Epithelial cell of esophagus (primary cell): ENCODE measurements at places on chromosomes 2 and 18.

GRCh38 chr2:173607606-173608311 is 253.1 kb downstream of the CDCA7 start:
- no peak for DNase-seq

DNA sequence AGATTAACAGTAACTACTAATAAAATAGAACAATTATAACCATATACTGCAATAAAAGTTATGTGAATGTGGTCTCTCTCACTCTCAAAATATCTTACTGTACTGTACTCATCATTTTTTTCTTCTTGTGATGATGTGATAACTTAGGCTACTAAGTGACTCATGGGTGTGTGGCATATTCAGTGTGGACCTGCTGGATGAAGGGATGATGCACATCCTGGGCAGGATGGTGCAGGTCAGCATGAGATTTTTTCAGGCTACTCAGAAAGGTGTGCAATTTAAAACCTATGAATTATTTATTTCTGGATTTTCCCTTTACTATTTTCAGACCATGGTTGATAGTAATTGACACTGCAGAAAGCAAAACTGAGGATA is 90.7 kb downstream of the NCKAP5 start:
- DNase-seq, result peak; percentile 96

DNA sequence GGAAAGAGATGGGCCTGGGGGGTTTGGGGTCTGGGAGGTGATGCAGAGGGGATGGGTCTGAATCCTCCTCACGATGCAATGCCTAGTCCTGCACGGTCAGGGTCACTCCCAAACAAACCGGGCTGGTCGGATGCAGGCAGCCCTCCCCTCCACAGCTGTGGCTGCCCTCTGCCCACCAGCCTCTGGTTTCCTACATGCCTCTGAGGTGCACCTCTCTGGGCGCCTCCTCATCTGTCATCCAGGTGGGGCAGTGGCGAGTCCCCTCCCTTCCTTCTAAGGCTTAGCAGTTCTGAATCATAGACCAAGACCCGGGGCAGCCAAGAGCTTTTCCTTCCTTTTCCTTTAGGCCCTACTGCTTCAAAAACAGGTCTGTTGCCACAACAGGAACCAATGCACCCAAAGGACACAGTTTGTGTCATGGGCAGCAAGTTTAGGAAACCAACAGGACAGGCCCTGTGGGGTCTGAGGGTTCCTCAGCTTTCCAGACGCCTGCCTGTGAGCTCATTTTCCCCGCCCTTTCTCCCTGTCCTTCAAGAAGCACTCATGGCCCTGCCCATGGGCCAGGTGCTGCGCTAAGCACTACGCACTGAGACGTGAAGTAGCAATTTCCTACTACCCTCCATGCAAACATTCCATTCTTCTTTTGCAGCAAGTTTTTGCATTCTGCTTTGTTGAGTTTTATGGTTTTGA is 6.5 kb upstream of the MAL start:
- peak; percentile 27 for DNase-seq

DNA sequence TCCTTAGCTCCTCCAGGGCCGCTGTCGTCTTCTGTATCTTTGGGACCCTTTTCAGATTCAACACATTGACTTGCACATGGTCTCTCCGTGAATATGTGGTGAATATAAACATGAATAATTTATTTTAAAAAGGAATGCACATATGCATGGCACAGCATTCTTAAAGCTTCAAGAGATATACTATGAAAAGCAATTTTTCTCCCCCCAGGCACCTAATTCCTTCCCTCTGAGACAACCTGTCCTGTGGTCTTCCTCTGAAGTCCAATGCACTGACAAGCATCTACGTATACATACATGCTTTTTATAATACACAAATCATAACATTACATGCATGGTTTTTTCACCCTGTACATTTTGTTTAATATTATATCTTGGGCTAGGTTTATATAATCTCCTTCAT is 285.1 kb downstream of the MYT1L start:
- DNase-seq, result no peak

DNA sequence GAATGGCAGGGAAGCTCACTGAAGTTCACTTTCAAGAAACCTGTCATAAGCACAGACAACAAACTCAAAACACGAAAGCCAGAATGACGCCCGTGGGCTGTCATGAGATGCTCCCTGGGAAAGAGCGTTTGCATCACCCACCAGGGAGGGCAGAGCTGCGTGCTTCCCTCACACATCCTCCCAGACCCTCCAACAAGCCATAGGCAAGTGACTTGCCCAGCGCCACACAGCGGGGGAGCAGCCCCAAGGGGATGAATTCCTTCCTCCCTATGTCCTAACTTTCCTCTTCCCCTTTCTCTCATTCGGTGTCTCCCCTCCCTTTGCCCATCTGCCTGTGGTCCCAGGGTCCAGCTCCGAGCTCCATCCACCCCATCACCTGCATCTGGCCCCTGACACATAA is 10.7 kb downstream of the BIN1 start:
- DNase-seq, result no peak

DNA sequence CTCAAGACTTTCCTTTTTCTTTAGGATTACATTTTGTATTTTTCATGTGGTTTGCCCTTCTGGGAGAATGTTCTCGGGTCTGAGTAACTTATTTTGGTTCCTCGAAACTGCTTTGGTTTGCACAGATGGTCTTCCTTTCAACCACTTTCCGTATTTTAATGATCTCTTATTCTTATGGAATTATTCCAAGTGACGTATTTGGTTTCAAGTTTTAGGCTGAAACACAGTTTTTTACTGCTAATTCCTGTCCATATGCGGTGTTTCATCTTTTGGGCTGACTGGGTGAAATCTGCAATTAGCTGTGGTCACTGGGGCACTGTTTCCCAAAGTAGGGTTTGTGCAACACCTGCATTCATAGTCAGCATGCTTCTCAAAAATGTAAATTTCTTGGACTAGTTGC is 122.7 kb downstream of the CAPN13 start:
- DNase-seq, result no peak

GRCh38 chr2:25386971-25387875 is 45.5 kb upstream of the DNMT3A start:
- peak; percentile 65 for DNase-seq

DNA sequence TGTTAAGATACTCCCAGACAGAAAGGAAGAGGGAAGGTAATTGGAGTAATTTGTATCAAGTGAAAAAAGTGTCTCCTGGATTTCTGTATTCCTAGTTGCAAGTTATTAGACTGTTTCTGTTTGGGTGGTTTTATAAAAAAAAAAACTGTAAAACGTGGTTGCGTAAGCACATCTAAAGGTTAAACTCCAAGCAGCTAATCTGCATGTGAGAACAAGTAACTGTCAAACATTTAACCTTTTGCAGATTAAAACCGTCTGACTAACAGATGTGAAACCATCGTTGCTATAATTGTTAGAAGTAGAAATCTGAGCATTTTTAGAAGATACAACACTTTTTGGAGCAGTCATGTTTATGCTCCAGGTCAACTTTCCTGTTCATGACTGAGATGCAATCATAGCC is 72.3 kb downstream of the AFF3 start:
- DNase-seq, result peak; percentile 6

- peak; percentile 36 for DNase-seq
Measured at GRCh38 chr2:179751163-179751809, 110.1 kb downstream of the ZNF385B start.

DNA sequence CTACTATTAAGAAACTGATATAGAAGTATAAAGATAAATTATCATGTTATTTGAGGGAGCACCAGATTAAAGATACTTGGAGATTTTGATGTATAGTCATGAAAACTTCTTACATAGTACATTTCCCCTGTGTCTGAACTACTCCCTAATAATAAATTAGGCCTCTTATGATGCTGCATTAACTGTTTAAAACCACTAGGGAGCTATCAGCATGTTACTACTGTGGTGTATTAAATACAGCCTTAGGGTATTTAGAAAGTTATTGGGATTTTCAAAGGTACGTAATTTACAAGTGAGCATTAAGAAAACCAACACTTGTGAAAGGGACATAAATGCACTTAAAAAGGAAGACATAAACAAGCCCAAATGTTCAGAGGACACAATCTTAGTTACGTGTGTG is 714.0 kb downstream of the EPHA4 start:
- DNase-seq, result no peak

GRCh38 chr2:27735263-27735904 is 36.1 kb upstream of the MRPL33 start:
- DNase-seq, result peak; percentile 67

- DNase-seq, result no peak
Measured at GRCh38 chr2:120670771-120671480, 64.7 kb upstream of the GLI2 start.

DNA sequence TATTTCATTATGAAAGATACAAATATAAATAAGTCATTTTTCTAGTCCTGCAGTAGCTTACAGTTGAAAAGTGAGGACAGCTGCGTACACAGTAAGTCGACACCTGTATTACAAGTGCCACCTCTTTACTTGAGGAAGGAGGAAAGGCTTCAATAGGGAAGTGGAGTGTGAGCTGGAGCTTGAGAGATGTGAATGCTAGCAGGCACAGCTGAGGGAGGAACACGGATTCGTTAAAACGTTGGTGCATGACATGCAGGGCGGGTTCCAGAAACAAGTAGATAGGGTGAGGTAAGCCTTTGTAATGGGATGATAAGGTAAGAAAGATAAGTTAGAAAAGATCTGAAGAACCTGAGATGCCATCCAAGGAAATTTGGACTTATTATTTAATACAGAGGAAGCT is 98.1 kb upstream of the CSRNP3 start:
- no peak for DNase-seq

GRCh38 chr18:29979881-29980280 is 1062.7 kb downstream of the DSC3 start:
- peak; percentile 35 for DNase-seq

DNA sequence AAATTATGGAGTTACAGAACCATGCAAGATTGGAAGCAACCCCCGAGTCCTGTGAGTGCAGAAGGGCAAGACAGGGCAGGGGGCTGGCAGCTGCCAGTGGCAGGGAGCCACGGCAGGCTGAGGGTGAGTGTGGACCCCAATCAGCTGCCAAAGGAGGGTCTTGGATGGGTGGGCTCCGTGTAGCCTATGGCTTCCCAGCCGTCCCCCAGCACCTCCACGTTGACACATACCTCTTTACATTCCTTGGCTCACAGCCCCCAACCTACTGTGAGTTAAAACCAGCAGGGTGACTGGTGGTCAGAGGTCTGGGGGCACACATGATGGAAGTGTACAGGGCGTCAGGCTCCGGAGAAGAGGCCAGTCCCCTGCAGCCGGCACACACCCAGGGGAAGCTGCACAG is 60.9 kb upstream of the SALL3 start:
- no peak for DNase-seq

GRCh38 chr2:198571393-198571792 is 767.0 kb downstream of the PLCL1 start:
- DNase-seq, result no peak

DNA sequence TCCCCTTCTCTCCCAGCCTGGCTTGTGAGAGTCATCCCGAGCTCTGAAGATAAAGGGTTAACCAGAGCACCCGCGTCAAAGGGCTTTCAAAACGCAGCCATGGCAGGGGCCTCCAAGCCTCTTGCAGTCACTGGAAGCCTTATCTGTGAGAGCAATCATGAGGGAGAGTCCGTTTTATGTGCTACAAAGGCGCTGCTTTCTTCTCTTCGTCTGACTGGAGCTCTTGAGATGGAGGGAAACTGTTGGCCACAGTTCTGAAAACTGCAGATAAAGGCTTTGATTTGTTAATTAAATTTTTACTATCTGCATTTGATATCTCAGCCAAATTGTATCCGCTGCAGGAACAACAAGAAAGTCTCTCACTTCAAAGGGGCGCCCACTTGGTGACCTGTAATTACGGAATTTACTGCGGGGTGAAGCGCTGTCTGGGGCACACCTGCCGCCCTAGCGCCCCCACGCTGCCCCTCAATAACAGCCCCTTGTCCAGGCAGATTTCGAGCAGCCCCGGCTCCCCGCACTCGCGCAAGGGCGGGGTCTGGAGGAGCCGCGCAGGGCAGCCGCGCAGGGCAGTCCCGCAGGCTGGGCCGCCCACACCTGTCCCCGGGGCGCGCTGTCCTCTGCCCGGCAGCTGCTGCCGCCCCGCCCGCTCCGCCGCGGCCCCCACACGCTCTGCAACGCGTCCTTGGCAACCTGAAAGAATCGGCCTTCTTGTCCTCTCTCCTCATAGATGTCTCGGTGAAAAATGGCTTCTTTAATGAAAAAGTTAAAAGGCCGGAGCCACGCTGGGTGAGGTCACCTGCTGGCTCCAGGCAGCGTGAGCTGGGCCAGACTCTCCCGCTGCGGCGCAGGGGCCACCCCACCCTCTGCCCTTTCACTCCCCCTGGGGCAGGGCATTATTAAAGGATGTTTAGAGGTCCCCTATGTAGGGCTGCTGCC is 217.9 kb downstream of the VAPA start:
- DNase-seq, result no peak

DNA sequence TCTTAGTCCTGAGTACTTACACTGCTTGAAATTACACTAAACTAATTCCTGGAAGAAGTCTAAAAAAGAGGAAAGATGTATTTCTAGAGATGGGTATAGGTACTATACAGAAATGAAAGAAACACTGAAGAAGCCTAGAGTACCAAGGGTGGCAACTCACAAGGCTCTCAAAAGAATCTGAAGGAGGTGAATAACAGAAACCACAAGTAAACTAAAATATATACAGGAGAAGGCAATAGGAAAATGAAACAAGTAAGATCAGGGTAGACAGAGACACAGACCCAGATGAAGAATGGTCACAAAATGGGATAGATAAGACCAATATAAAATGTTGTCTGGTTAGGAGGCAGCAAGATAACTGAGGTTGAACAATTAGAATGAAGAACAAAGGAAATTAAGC is 59.9 kb downstream of the USP37 start:
- no peak for DNase-seq

- no peak for DNase-seq
Measured at GRCh38 chr2:72361521-72361920, 213.9 kb upstream of the CYP26B1 start.

- DNase-seq, result no peak
Measured at GRCh38 chr2:38739524-38739923, 11.6 kb downstream of the SRSF7 start.

- DNase-seq, result peak; percentile 52
Measured at GRCh38 chr2:30422444-30423040, 24.5 kb upstream of the LCLAT1 start.

- DNase-seq, result no peak
Measured at GRCh38 chr2:186976329-186976728, 127.4 kb upstream of the ZSWIM2 start.

DNA sequence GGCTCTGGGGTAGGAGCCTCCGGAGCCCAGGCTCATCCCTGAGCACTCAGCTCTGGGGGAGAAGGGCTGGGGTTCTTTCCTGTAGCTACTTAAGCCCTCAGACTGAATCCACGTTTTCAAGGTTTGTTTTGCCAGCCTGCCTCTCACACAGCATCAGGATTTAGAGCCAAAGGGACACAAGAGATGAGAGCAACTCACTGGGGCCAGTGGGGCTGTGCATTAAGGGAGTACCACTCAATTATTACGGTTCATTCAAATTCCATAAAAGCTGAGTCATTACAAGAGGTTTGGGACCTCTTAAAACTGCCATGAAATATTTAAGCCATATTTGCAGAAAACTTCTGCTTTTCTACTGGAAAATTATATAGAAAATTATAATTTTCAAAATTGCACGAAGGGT is 17.1 kb upstream of the SNED1 start:
- no peak for DNase-seq

- no peak for DNase-seq
Measured at GRCh38 chr2:104431701-104432121, 422.2 kb upstream of the POU3F3 start.
